ENCODE measurements at places on chromosomes 13 and 19.

GRCh38 chr19:40413291-40413845 is at the start of gene PRX:
Gene PRX (minus strand): TSS chr19:40413378. CDS start chr19:40407932, 5,446 bp downstream.
- DNase-seq = no peak

GRCh38 chr19:33236696-33237390 is 11.2 kb upstream of the SLC7A10 start:
- DNase-seq = no peak

DNA sequence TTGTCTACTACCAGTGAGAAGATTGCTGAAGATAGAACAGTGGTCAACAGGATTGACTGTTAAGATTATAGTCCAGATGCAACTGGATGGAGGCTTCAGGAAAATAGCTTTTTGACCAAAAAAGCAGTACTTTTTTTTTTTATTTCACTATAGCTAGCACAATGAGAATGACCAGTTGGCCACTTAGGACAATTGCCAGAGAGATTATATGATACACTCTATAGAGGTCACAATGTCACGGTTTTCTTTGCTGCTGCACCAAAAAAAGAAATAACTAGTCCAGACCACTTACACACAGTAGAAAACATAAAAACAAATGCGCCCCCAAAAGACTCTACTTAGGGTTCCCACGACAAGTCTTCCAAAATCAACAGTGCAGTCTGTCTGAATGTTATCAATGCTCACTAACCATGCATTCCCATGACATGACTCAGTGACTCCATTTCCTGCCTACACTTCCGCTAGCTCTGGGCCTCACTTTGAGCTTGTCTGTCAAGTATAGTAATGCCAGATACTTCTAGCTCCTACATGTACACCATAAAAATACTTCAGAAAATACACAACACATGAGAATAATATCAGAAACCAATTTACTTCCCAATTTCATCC is 209.1 kb upstream of the STARD13 start:
- peak; percentile 64 for DNase-seq

GRCh38 chr19:7561325-7561724 is 25.8 kb downstream of the PNPLA6 start:
- DNase-seq = no peak

DNA sequence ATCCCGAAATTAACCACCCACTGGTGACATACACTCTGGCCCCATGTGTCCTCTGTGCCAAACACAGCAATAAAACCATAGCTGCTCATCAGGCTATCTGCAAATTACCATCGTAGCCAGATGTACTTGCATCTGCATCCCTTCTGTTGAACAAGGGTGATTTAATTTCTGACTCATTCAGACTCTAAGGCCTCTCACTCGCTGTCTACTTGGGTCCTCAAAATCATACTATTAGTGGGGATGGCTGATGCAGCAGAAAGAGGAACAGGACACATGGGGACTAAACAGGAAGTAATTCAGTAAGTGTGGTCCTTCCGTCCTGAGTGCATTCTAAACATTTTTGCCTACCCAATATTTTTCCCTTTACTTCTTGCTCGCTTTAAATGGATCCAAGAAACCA is 2275.0 kb upstream of the PCDH20 start:
- DNase-seq = no peak

DNA sequence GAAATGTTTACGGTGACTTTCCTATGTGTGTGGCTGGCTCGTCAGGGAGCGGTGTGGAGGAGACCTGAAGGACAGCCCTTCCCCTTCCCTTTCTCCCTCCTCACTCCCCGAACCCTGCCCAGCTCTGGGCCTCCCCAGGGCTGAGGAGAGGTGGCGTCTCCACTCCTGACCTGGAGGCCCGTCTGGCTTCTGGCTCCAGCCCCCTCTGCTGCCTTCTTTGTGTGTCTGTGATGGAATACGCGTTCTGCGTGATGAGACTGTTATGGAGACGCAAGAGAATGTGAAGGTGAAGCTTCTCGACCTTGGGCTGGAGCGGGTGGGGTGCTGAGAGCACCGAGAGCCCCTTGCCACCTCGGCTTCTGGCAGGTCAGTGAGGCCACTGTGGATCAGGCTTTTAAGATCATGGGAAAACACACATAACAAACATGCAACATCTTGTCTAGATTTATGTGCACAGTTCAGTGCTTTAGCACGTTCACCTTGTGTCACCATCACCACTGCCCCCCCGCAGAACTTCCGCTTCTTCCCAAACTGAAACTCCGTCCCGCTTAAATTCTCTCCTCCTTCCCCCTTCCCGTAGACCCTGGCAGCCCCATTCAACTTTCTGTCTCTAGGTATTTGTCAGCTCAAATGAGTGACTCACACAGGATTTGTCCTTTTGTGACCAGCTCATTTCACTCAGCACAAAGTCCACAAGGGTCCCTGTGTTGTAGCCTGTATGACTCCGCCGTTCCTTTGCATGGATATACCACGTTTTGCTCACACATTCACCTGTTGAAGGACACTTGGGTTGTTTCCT is 24.7 kb downstream of the ATP11A start:
- no peak for DNase-seq

DNA sequence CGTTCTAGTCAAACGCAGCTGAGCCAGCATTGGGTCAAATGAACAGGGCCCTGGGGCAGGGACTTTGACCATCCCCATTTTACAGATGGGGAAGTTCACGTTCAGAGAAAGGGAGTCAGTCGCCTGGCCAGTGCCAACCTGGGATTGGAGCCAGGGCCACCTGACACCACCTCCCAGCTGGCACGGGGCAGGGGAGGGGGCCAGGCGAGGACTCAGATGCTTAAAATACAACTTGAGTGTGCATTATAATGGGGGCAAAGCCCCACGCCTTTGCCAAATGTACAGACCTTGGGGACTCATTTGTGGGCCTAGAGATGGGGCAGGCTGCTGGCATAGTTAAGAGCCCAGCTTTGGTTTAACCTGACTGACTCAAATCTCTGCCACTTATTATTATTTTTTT is 14.6 kb downstream of the PRR12 start:
- no peak for DNase-seq

GRCh38 chr19:13795595-13796300 is 505 bp downstream of the ZSWIM4 start:
- no peak for DNase-seq

DNA sequence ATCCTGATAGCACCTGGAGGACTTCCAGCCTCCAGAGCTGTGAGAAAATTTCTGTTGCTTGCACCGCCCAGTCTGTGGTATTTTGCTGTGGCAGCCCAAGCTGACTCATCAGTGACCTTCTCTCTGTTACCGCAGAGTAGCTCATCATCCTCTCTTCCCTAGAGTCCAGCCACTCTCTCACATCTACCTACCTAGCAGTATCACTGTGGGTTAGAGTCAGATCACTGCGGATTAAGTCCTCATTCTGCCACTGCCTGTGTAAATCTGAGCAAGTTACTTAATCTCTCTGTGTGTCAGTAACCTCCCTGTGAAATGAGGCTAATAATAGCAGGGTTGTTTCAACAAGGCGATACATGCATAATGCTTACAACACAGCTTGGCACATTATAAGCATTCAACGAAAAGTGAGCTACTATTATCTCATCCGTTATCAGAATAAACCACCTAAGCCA is 40.3 kb upstream of the USPL1 start:
- DNase-seq = peak; percentile 57

DNA sequence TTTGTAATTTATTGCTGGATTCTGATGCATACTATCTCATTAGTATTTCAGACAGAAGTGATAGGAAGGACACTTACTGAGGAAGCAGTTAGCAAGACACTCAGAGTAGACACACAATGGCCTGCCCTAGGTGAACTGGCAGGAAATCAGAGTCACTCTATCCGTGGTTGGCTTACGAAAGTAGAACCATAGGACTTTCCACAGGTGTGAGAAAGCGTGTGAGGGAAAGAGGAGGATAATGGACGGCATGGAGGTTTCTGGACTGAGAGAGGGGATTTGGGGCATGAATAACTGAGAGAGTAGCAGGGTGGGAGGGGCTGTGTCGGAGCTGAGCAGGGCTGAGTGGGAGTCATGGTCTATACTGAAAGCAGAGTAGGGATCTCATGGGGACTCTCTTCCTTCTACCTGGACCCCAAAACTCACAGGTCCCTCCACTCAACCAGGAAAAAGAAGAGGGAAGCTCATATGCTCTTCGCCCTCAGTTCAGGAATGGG is 18.7 kb upstream of the EID2 start:
- DNase-seq = no peak

GRCh38 chr13:97413694-97414093 is 20.3 kb upstream of the RAP2A start:
- DNase-seq = no peak

GRCh38 chr13:23580684-23581060 is 10.5 kb downstream of the TNFRSF19 start:
- no peak for DNase-seq

- DNase-seq = no peak
Measured at GRCh38 chr19:19551853-19552192, 13.8 kb downstream of the CILP2 start.

GRCh38 chr13:49454388-49455006 is 10.4 kb downstream of the SETDB2 start:
- DNase-seq = no peak

- DNase-seq = no peak
Measured at GRCh38 chr13:94122300-94122915, 357.1 kb downstream of the DCT start.
